Stimulated activated CD8-positive, alpha-beta memory T cell treated with anti-CD3 and anti-CD28 coated beads, Interleukin-15, amount 100 ng/mL, for 48 hours (primary cell): ENCODE measurements at places on chromosomes 3 and 15.

DNA sequence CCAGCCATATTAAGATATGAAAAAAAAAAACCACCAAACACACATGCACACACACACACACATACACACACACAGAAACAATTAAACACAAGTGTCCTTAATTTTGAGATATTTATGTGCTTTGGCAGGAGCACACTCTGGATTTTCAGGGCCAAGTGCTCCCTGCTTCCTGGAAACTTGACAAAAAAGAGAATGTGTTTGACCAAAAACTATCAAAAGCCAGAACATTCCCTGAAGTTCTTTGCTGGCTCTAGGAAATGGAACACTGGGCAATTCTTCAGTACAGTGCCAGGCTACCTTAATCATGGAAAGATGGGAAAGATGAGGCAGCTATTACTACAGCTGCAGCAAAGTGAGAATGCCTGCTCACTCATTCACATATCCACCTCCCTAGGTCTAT, 44.6 kb downstream of the P3H2 start:
- DNase-seq: no peak

DNA sequence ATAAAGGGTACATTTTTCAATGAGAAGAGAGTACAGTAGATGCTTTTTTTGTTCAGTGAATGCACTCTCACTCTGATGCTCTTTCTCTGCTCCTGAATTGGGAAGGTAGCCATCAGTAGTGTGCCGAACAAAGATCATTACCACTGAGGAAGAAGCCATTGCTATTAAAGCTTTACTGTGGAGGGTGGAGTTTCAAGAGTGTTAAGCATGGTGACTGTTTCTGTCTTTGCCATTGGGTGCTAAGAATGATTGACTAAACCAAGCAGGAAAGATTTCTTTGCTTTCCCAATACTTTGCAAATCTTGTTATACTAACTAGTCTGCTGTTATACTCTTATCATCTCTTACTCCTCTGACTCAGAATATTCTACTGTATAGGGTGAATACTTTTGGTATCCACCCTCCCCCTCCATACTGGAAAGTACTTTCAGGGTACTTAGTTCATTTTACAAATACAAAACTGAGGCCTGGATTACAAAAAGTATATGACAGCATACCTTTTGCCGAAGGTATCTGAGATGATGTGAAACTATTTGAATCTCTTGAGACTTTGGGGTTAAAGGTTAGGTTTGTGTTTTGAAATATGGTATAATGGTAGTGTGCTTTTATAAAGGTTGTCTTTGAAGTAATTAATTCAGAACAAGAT, 1.7 kb downstream of the RAB11A start:
- DNase-seq: no peak

DNA sequence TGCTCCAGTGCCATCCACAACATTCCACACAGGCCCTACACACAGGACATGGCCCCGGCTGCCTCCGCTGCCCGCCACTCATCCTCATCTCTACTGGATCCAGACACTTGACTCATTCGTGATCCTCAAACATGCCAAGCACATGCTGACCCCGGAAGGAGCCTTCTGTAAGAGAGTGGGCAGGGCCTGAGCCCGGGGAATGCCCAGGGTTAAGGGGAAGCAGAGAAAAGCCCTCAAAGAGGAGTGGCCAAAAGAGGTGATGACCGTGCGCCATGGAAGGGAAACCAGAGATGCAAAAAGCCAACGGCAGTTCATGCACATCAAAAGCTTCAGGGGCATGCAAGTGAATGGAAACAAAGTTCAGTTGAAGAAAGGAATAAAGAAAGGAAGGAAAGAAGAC, 46.1 kb downstream of the RFTN1 start:
- peak; percentile 48 for DNase-seq

GRCh38 chr3:136960838-136961836, 3.4 kb downstream of the IL20RB start:
- no peak for DNase-seq

DNA sequence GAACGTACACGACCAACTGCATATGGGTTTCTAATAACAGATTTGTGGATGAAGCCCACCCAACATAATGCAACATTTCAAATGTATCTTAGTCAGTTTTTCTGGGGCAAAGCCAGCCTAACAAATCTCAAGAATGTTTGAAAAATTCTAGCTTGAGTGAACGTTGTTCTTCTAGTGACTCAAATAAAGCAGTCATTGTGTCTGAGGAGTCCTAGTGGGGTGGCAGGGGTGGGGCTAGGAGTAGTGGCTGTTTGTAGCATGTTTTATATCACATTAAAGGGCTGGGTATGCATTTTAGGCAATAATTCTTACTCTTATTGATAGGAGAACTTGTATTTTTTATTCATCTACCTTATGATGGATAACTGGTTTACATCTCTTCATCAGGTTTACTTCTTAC, 6.0 kb downstream of the B3GNT5 start:
- no peak for DNase-seq

GRCh38 chr15:25846377-25846776, 16.8 kb downstream of the ATP10A start:
- peak; percentile 52 for DNase-seq

DNA sequence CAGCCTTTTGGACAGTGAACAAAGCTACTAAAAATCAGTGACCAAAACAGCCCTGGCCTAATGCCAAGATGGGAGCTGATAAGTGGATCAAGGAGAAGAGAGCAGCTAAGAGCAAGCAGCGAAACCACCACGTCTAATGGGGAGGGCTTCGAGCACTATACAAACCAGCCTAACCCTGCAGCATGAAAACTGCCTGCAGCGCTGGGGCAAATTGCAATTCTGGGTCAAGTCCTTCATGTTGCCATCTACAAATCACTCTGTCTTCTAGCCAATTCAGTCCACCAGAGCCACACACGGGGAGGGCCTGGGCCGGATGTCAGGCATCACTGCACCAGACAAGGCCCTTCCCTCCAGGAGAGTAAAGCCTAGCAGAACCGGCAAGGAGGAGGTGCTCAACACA, 30.5 kb upstream of the SPATA12 start:
- DNase-seq: no peak

GRCh38 chr3:13112521-13113345, 39.5 kb upstream of the IQSEC1 start:
- no peak for DNase-seq

DNA sequence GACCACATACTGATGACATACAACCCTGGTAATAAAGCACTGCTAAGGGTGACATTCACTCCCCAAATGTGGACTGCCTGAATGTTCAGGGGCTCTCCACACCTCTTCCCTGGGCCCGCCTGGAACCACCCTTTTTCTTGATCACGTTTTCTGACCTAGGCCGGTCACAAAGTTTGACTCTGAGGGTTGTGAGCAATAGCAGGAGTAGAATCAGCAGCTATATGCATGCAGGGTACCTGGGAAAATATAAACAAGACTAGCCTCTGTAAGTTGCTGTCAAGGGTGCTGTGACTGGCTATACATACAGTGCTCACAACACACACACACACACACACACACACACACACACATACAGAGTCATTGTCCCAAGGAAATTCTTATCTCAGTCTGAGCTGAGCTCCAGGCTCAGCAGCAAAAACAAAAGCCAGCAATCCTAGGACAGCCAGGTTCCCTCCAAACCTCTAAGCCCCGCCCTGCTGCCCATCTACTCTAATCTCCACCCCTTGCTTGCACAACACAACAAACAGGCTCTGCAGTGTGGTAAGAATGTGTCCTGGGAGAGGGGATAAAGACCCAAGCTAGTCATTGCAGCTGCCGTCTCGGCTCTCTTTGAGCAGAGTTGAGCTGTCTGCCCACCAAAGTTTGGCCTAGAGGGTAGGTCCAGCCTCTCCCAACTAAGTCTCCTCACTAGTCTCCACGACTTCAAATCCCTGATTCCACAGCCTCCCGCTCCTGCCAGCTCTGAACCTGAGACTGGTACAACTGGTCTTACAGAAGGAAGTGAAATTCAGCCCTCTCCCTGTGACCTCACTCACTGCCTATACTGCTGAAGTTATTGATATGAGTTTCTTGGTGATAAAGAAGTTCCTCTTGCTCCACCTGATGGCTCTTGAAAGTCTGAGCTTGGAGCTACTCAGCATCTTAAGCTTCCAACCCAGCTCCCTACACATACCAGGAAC, 2.2 kb downstream of the BMF start:
- DNase-seq: no peak

- no peak for DNase-seq
These were observed 188.0 kb downstream of the SOX2 start for GRCh38 chr3:181899702-181900101.

GRCh38 chr3:197305854-197306253, 7.4 kb upstream of the DLG1 start:
- no peak for DNase-seq

DNA sequence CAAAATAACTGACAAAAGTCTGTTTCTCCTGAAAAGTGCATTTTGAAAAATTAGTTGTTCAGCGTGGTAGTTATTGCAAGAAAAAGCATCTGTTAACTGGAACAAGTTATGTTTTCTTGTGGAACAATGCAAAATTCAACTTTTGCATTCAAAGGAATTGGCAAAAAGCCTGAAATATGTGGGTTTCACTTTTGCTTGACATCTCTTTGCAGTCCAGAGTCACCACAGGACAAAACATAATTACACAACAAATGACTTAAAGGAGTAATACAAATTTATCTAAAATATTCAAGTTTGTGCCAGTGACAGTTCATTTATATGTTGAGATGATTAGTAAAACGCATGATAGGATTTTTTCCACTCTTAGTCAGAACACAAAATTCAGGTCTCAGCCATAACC, 96.3 kb upstream of the P2RY1 start:
- DNase-seq: no peak

DNA sequence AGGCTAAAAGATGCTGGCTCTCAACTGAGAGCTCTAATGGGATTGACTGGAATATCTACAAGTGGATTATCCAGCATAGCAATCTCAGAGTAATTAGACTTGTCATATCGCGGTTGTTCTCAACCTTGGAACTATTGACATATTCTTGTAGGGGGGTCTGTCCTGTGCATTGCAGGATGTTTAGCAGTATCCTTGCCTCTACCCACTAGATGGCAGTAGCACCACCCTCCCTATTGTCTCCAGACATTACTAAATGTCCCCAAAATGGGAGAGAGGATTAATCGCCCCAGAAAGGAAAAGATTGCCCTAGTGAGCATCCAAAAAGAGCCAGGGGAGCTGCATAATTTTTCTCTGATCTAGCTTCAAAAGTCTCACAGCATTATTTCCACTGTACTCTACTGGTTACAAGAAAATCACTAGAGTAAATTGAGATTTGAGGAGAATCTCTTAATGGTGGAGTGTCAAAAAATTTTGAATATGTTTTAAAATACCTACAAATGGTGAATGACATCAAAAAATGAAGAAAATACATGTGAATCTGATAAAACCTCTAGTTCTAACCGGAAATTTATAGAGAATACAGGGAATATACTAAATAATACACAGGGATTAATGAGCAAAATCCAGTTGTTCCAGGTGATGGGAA, 388.2 kb upstream of the AGTR1 start:
- DNase-seq: no peak

GRCh38 chr3:64057231-64057630, 33.9 kb upstream of the PSMD6 start:
- DNase-seq: no peak

DNA sequence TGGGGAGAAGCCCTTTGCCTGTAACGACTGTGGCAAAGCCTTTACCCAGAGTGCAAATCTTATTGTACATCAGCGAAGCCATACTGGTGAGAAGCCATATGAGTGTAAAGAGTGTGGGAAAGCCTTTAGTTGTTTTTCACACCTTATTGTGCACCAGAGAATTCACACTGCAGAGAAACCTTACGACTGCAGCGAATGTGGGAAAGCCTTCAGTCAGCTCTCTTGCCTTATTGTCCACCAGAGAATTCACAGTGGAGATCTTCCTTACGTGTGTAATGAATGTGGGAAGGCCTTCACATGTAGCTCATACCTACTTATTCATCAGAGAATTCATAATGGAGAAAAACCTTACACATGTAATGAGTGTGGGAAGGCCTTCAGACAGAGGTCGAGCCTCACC, 10.9 kb downstream of the ZNF35 start:
- DNase-seq: no peak

- DNase-seq: no peak
These were observed 225.9 kb upstream of the C2CD4B start for GRCh38 chr15:62390791-62391640.

GRCh38 chr15:100022391-100022790, 289.2 kb upstream of the LYSMD4 start:
- no peak for DNase-seq

- DNase-seq: no peak
These were observed 308.5 kb upstream of the RASGRP1 start for GRCh38 chr15:38873158-38873557.

- DNase-seq: no peak
These were observed 30.3 kb upstream of the VEPH1 start for GRCh38 chr3:157533298-157534070.

- no peak for DNase-seq
These were observed 345.3 kb upstream of the POU1F1 start for GRCh38 chr3:87621667-87622066.
